Fibroblast of skin of left biceps (primary cell): ENCODE measurements at places on chromosomes 13 and 19.

- no peak for DNase-seq
Measured at GRCh38 chr19:49473868-49474541, at the start of gene FLT3LG. Gene FLT3LG (plus strand): TSS chr19:49474215. CDS start chr19:49474640, 425 bp downstream.

DNA sequence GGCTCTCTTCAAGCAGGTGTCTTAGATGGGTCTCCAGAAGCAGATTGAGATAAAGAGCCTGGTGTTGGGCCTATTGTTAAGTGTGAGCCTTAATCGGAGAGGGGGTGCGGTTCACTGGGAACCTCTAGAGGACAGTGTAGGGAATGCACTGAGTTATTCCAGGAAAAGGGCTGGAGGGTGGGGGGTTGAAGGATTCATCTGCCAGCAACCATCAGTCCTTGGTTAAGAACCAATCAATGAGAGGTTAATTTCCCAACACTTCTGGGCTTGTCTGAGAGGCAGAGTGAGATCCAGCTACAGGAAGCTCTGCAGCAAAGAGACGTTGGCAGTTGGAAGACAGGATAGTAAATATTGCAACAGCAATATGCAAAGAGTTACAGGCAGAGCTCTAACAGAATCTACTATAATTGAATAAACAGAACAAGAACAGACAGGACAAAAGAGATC, 28.7 kb downstream of the CYP4F2 start:
- no peak for DNase-seq

GRCh38 chr13:27965343-27965739, 3.8 kb downstream of the CDX2 start:
- DNase-seq = no peak

- DNase-seq = no peak
Measured at GRCh38 chr13:28000567-28000966, 12.1 kb upstream of the URAD start.

- DNase-seq = no peak
Measured at GRCh38 chr19:28864024-28864503, 348.9 kb downstream of the UQCRFS1 start.

- peak; percentile 78 for DNase-seq
Measured at GRCh38 chr13:41588899-41589298, 131.5 kb downstream of the RGCC start.

- DNase-seq = no peak
Measured at GRCh38 chr13:25281935-25282332, 5.4 kb downstream of the MTMR6 start.

DNA sequence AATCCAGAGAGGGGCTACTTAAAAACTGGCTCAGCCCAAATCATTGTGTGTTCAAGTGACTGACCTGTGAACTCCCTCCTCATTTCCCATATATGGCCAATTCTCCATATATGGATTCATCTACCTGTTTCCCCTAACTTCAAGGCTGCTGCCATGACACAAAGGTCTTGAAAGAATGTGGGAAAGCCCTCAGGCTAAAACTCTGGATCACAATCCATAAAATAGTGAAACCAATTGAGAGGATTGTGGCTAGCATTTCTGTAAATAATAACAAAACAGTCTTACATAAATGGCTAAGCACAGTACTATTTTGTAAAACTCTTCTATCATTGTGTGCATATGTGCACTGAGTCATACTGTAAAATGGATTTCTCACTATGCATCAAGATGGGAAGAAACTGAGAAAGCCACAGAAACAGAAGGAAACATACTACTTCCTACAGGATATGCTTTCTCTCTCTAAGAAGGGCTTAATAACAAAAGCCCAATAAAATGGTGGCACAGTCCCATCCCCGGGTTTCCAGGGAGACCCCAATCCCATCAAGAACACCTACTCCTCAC, 80.5 kb downstream of the FOXO1 start:
- no peak for DNase-seq

GRCh38 chr19:2675892-2676291, 26.6 kb downstream of the GNG7 start:
- DNase-seq = no peak
